Dorsolateral prefrontal cortex (tissue), 122 donors: ENCODE measurements at places on chromosomes 6 and 20. TPM values are rescaled to one million over a fixed set of nuclear protein-coding genes. Genes with fewer than 3 reads are reported as not detected.

DNA sequence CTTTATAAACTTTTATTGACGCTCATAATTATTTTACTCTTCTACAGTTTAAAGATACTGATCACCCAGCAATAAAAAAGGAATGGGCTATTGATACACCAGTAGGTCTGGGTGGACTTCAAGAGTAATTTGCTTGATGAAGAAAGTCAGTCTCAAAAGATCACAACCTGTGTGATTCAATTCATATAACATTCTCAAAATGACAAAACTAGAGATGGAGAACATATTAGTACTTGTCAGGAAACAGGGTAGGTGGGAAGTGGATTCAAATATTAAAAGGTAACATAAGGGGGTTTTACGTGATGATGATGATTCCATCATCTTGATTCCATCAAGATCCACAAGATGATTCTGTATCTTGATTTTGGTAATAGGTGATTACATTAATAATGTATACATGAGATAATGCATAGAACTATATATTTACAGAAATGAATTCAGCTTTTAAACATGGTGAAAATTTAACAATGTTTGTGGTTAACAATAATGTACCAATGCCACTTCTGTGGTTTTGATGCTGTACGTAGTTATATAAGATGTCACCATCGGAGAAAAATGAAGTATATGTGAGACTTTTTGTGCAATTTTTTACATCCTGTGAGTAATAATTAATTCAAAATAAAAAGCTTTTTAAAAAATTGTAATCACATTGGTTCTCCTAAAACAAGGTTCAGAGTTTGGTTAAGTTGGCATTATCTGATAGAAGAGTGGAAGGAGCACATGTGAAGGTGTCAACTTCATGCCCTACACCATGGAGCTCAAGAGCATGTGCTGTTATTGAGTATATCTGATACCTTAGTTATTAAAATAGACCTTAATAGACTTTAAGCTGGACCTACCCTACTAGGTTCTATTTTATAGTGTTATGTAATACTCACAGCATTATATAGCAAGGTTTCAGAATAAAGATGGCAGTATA lies 66.3 kb upstream of the DYNLRB1 start:
- DNase-seq: no peak

FOXC1 gene
- 4.5 TPM for total RNA-seq

GRCh38 chr20:58223358-58223941 lies 5.0 kb downstream of the ANKRD60 start:
- DNase-seq: no peak

BMP5 gene
- total RNA-seq: not detected

SOX18 gene
- total RNA-seq: 3.7 TPM
